AG09319 (cell line): ENCODE measurements at places on chromosomes 12 and 14.

GRCh38 chr14:70648346-70648745 is 6.6 kb downstream of the TTC9 start:
- DNase-seq = no peak

GRCh38 chr14:102662636-102663430 is 70.4 kb downstream of the RCOR1 start:
- no peak for DNase-seq

DNA sequence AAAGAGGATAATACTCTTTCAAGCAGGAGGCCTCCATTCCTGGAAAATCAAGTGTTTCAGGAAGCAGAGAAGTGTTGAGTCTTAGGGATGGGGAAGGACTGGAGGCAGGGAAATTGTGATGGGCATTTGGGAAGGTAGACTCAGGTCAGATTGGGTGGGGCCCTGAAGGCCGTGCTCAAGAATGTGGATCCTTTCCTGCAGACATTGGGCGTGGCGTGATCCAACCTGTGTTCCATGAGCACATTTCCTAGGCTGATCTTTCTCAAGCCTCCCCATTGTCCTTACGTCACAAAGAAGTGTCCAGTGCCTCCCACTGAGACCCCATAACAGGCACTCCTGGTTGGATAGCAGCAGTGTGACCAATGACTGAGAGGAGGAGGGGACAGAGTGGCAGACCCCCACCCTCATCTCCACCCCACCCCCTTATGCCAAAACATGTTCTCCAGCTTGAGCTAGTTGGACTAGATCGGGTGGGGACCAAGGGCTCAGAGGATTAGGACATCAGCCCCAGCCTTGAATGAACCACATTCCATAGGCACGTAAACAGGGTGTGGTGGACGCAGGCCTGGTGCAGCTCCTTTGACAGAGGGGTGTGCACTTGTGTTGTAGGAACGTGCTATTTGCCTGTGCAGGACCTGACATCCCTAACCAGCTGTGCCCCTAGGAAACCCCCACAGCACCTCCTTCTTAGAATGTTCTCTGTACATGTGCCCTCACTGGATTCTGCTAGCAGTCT is 76.8 kb downstream of the TTC9 start:
- DNase-seq = no peak

GRCh38 chr12:117121441-117121840 is 22.2 kb upstream of the TESC start:
- DNase-seq = no peak

GRCh38 chr12:113766131-113766878 is 199.8 kb downstream of the RBM19 start:
- no peak for DNase-seq

GRCh38 chr14:27392153-27392552 is 794.3 kb upstream of the NOVA1 start:
- no peak for DNase-seq

GRCh38 chr12:102484017-102484416 is 3.7 kb upstream of the IGF1 start:
- DNase-seq = no peak

DNA sequence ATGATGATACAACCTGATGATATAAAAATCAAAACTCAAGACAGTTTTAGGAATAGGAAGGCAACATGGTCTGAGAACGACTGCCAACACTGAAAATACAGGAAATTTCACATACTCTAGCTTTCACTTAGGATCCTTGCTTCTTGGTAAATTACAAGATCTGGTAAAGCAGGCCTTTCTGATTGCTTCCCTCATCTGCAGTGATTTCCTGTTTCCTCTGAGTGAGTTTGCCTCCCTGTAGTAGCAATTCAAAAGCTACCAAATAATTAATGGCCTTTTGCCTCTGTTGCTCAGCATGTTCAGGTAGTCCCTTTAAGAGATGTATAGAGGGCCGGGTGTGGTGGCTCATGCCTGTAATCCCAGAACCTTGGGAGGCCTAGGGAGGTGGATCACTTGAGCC is 2.0 kb upstream of the IRAK3 start:
- DNase-seq = no peak

DNA sequence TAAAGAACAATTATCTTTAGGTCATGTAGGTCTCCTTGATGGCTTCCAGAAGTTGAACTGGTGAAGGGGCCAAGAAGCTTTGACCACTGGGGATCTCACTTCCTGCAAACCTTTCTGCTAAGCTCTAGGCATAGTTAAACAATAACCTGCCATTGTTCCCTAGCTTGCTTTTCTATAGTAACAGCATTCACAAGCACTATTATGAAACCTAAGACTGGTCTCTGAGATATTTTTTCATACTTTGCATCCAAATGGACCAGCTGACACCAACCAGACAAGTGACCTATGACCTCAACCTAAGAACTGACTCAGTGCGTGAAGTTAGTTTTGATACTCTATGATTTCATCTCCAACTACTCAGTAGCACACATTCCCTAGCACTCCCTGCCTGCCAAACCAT is 129.1 kb downstream of the PTPRB start:
- DNase-seq = no peak

GRCh38 chr14:56422221-56422620 is 157.4 kb upstream of the TMEM260 start:
- no peak for DNase-seq

- DNase-seq = no peak
Measured at GRCh38 chr14:67539116-67539515, 6.0 kb downstream of the PLEKHH1 start.

- DNase-seq = no peak
Measured at GRCh38 chr12:82721726-82722125, 35.0 kb downstream of the TMTC2 start.

DNA sequence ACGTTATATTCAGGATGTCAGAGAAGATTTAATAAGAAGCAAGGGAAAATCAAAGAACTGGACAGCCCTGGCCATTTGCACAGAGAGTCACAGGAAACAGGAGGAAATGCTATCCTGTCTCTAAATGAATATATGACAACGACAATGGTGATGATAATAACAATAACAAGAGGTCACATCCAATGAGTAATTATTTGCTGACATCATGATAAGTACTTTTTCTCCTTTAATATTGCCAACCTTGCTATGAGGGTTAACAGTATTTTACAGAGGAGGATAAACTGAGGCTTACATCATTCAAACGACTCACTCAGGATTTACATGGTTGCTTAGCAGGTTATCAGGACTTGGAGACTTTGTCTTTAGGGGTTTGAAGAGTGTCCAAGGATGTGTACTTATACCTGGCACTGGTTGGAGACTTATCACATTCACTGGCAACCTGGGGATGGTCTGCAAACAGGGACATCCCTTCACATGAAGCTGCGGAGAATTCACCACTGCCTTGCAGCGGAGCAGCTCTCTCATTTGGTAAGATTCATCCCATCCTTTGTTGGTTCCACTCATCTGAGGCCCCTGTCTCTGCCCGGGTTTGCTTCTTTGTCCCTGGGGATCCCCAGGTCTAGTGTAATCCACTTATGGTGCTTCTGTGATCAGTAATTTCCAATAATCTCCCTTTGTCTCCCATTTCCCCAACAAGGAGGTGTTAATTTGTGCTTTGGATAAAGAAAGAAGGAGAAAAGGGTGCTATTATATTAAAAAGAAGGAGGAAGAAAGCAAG is 637.8 kb downstream of the BCL11B start:
- no peak for DNase-seq

GRCh38 chr12:107317751-107318555 is 224.6 kb upstream of the CRY1 start:
- DNase-seq = peak; percentile 55

- peak; percentile 42 for DNase-seq
Measured at GRCh38 chr14:64645220-64645892, 58.9 kb upstream of the PLEKHG3 start.

GRCh38 chr14:35299708-35300107 is 7.5 kb downstream of the PSMA6 start:
- no peak for DNase-seq

DNA sequence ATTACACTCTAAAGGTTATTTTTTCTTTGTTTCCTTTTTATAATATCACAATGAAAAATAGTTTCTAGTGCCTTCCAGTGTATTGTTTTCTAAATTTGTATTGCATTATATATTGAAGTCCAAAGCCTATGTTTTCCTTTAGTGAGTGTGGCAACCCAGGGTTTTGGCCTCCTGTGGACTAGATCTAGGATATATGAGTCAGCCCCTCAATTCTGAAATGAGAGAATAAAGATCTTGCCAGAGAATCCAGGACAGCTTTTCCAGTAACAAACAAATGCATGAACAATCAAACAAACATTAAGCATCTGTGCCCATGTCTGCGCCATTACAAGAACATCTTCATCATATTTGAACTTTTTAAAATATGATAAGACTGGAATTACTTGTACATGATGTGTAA is 70.7 kb upstream of the SSTR1 start:
- DNase-seq = no peak

GRCh38 chr14:54766276-54767138 is 136.1 kb downstream of the GCH1 start:
- DNase-seq = no peak

GRCh38 chr12:94641283-94641682 is 9.1 kb downstream of the TMCC3 start:
- DNase-seq = no peak

DNA sequence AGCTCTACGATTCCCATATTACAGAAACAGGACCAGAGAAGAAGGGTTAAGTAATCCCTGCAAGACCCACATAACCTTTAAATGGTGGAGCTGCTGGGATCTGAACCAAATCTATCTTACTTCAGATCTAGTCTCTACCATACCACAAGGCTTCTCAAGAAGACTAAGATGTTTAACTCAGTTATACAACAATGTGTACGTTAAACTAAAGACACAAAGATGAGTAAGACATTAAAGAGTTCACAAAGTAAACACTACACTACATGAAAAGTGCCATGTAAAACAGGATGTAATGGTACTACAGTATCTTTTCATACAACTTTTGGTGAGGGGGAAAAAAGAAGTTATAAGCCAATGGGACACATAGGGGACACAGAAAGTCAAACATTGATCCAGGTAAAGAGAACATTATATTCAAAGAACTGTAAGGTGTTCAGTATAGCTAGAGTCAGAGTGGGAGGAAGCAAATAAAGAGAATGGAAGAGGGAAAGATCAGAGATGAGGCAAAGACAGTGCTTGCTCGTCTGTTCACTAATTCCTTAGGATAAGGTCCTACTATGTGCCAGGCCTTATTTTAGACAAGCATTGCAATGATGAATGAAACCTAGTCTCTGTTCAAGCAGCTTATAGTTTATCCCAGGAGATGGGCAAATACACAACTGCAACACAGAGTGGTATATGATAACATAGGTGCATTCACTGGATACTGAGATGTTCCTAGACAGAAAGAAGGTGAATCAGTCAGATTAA is 7.7 kb downstream of the TMED10 start:
- DNase-seq = no peak

DNA sequence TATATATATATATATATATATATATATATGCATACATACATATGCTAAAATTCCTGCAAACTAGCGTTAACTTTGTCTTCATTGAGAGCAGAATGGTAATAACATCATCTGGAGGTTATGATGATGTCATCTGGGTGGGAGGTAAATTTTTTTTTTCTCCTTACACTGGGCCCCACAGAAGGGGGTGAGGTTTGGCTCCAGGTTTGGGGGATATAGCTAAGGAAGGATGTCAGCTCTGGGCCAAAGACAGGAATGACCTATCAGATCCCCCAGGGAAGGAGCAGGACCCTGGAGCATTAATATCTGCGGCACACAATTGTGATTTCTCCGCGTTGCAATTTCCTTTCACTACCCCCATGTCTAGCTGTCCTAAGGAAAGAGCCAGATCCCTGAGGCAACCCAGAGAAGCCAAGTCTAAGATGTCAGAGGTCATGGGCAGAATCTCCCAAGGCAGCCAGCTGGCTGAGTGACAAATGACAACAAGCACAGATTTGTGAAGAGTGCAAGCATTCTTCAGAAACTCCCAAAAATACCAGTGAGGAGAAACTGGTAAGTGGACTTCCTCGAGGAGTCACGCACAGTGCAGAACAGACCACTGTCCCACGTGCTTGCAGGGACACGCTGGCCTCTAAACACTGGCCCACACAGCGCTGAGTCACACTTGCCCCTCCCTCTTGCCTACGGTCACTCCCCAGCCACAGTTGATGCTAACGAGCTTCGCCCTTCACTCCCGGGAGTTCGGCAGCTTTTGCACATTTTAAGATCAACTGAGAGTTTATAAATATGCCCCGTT is 9.9 kb downstream of the UBC start:
- peak; percentile 91 for DNase-seq

GRCh38 chr12:33596061-33596460 is 156.4 kb upstream of the SYT10 start:
- no peak for DNase-seq

DNA sequence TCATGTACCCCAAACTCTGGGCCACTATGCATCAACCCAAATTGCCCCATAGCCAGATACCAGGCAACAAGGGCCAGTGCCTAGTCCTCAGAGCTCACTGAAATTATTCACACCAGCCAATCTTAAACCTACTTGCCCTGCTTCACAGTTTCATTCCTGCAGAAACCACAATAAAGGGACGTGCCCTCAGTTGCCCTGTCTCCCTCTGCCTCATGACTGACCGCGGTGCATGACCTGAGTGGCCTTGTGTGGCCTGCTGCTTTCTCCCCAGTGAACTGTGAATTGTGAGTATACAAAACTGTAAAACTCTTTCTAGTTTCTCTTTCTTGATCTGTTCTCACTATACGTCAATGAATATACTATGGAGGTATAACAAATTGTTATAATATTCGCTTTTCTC is 490.9 kb upstream of the MIS18BP1 start:
- no peak for DNase-seq

GRCh38 chr12:127262615-127263014 is 1004.4 kb upstream of the TMEM132C start:
- no peak for DNase-seq

GRCh38 chr12:92395322-92395721 is 249.7 kb upstream of the BTG1 start:
- no peak for DNase-seq

GRCh38 chr14:101191721-101192660 is 288.5 kb upstream of the RTL1 start:
- DNase-seq = no peak

- DNase-seq = no peak
Measured at GRCh38 chr12:116962197-116962596, 51.4 kb downstream of the FBXW8 start.
